Fibroblast of skin of scalp (primary cell): ENCODE measurements at places on chromosomes 1 and 21.

DNA sequence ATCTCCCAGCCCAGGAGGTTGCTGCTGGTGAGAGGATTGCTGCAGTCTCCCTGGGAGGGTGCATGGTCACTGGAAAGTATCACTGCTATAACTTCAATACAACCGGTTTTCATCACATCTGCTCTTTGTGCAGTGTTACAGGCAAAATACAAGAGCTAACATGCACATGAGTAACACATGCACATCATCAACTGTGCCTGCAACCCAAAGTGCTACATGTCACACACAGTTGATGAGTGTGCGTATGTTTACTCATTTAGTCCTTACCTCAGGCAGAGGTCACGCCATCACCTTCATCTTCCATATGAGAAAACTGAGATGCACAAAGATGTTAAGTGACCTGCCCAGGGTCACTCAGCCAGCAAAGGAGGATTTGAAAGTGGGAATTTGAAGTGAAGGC, 277.7 kb downstream of the FAM72C start:
- no peak for DNase-seq

GRCh38 chr1:160465123-160465522, 57.9 kb downstream of the SLAMF6 start:
- DNase-seq, result peak; percentile 10

DNA sequence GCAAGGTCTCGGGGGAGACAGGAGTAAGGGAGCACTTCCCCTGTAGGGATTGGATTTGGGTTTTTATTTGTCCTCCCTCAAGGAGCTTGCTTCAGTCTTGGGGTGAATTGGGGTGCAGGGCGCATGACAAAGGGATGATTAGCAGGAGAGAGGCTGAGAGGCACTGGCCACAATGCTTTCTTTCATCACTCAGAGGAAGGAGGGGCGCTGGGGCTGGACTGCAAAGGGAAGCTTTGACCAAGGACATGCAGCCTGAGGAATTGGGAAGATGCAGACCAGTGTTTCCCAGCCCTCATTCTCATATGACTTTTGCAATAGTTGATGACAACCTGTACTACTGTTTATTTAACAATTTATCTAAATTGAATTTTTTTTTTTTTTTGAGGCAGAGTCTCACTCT, 34.1 kb upstream of the PDPN start:
- no peak for DNase-seq

- peak; percentile 90 for DNase-seq
Observed at GRCh38 chr1:204130981-204131892, 20.6 kb downstream of the ETNK2 start.

DNA sequence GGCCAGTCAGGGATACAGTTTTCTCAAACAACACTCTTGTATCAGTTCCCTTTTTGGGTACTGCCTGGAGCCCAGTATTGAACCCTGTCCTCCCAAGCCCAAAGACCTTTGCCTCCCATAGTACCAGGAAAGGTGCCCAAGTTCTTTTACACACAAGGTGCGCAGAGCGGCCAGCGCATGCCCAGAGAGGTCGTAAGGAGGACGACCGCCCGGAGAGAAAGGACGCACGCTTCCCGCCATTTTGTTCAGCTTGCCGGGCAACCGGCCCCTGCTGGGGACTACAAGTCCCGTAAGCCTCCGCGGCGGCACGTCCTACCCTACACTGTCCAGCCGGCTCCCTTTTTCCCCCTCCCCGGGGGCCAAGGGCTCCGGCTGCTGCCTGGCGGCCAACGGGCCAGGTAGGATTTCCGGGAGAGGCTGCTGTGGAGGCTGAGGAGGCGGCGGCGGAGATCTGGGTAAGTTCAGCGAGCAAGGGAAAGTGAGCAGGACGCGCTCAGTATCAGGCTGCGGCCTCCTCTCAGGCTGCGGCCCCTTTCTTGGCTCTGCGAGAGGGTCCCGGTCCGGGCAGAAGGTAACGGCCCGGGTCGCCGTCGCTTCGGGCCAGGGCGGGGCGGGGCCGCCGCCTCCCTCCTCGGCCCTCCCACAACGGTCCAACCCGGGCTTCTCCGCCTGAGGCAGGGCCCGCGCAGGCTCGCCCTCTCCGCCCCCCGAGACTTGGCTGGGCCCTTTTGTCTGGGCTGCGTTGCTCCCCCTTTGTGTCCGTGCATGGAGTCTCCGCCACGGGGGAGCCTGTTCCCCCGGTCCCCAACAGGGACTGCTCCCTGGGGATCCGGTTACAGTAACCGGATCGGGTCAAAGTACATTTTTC, at the start of gene PHACTR4:
TSS of gene PHACTR4 (plus strand) at position 370 of the 868 bp plus-strand sequence. CDS start 37,708 bp downstream, outside the sequence.
- DNase-seq, result peak; percentile 93

DNA sequence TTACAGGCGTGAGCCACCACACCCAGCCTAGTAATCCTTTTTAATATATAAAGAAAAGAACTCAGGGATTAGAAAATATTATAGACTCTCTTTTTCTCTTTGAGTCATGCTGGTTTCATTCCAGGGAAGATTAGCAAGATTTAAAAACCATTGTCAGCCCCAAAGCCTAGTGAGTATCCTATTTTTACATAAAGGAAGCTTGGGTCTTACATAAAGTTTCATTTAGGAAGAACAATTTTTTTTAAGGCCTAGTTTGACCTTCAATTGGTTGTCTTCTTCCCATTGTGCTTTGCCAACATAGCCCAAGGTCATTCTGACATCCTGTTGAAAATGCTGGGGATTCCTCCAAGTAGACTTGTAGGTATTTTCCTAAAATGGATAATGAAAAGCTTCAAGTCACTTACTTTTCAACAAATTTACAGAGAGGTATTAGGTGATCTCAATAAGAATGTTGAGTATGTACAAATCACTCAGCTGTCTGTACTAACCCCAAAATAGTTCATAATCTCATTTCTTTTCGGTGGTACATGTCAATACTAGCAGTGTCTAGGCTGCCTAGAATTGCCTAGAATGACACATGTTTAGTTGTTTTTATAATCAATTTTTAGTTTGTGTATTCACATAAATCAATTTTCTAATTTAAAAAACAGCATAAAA, 4.3 kb upstream of the KIF14 start:
- no peak for DNase-seq

- DNase-seq, result no peak
Observed at GRCh38 chr1:18323259-18323658, 157.5 kb upstream of the KLHDC7A start.

- DNase-seq, result no peak
Observed at GRCh38 chr1:168623831-168624230, 47.4 kb downstream of the XCL1 start.
